Cerebellum (tissue), 4 donors: ENCODE measurements at places on chromosomes 1 and 21. TPM values are rescaled to one million over a fixed set of nuclear protein-coding genes. Genes with fewer than 3 reads are reported as not detected.

GRCh38 chr1:40264354-40264781 is 6.3 kb downstream of the ZMPSTE24 start:
- no peak for DNase-seq

DNA sequence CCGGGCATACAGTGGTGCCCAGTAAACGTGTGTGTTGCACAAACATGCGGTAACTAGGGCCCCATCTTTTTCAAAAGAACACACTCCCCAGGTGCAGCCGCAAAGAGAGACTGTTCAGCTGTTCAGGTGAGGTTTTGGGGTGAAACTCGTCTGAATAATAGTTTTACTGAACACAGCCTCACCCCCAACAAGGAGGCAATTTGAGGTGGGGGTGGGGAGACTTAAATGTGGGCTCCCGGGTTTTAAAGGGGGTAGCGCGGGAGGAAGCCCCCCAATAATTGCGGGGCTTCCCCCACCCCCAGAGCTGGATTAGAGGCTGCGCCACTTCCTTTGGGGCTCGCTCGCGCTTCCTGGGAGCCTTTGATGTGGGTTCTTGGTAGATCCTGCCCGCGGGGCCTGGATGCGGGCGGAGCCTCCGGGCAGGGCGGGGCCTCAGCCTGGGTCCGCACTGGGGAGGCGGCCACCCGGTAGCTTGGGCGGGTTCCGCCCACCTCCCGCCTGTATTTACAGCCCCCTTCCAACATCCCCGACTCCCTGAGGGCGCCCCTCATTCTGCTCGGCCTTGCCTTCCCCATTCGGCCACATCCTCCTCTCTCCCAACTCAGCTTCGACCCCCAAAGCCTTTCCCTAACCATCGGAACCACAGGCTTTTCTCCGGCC is 6.4 kb upstream of the EPHA2 start:
- no peak for DNase-seq

Gene HRNR
- total RNA-seq, result not detected

- peak; percentile 32 for DNase-seq
Observed at GRCh38 chr1:47388891-47389238, 27.2 kb upstream of the FOXE3 start.

Gene NUF2
- 14.3 TPM for total RNA-seq

Gene AJAP1
- total RNA-seq, result 12.3 TPM

- peak; percentile 42 for DNase-seq
Observed at GRCh38 chr1:119611701-119612113, 36.4 kb downstream of the ZNF697 start.

- no peak for DNase-seq
Observed at GRCh38 chr1:66300280-66300971, 233.5 kb upstream of the SGIP1 start.

DNA sequence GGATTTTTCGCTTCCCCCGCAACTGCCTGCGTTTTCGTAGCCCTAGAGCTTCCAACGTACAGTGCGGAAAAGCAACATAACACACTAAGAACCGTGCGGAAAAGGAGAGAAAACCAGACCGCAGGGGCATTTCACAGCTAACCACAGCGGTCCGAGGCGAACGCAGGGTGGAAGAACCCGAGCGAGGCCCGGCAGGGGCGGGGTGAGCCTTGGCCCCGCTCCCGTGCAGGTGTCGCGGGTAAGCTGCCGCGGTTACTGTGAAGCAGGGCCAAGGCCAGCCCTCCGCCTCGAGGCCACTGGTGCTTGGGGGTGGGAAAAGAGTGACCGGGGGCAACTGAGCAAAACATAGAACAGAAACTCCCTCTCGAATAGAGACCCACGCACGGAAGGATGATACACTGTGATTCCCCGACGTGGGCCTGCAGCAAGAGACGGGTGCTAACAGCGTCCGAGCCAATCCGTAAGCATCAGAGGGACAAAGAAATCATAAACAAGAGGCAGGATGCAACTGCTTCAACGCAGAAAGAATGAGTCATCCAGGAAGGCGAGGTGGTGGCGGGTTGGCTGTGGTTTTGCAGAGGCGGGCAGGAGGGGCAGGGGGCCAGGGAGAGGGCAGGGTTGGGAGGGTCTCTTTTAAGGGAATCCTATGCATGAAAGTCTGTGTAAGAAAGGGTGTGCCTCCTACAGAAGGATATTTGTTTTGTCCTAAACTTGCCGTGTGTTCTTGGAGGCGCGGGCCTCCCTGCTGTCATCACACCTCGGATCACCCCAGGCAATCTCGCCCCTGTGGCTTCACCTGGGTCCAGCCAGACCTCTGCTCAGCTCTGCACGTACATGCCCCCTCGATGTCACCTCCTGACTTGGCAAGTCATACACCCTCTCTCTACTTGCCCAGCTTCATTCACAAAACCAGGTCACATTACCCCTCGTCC is 7.3 kb downstream of the GNG4 start:
- no peak for DNase-seq

GRCh38 chr1:25561421-25562100 is 18.2 kb downstream of the LDLRAP1 start:
- DNase-seq, result no peak

Gene LCE1C
- not detected for total RNA-seq

DNA sequence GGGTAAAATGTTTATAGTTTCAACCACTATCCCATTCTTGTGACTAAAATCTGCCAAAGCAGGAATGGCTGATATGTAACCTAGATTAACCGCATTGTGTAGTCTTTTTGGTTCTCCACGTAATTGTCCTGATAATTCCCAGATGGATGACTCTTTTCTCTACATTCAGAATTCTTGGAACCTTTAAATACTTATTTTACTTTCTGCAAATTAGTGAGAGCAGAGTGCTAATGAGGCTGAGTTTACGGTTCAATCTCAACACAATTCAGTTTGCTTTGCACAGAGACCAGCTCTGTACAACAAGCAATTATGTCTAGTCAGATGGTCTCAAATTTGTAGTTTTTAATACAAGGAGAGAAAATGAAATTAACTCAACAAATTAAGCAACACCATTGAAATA is 9.1 kb downstream of the CRB1 start:
- no peak for DNase-seq

Gene TAS1R1
- not detected for total RNA-seq

DNA sequence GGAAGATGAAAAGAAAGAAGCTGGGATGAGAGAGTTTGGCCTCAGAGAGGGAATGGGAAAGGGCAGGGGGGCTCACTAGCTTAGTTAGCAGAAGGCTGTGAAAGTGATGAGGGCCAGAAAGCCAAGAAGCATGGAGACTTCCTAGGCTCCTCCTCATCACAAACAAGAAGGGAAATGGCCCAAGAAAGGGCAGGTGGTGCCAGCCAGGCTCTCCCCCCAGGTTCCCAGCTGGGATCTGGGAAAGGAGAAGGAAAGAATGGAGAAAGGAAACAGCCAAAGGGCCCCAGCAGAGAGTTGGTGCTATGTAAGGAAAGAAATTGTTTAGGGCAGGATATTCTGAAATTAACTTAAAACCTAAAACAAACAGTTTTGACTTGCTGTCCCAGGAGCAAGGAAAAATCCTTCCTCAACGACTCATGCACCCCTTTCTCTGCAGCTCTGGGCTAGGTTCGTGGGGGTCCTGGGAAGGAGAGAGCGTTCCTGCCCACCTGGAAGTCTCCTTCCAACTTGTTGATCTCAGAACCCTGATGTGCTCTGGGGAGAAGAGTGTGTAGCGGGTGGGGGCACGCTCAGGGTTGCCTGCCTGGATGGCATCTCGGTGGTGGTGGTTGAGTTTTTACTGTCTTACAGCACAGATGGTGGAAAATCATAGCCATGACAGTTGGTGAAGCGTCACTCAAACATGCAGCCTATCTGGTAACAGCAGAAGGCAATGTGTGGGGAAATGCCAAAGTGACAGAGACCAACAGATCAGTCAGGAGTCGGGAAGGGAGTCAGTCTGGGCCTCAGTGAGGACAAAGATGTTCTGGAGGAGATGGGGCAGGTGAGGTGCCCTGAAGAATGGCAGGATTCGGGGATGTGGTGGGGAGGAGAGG is 147.3 kb downstream of the CLIC6 start:
- DNase-seq, result no peak

DNA sequence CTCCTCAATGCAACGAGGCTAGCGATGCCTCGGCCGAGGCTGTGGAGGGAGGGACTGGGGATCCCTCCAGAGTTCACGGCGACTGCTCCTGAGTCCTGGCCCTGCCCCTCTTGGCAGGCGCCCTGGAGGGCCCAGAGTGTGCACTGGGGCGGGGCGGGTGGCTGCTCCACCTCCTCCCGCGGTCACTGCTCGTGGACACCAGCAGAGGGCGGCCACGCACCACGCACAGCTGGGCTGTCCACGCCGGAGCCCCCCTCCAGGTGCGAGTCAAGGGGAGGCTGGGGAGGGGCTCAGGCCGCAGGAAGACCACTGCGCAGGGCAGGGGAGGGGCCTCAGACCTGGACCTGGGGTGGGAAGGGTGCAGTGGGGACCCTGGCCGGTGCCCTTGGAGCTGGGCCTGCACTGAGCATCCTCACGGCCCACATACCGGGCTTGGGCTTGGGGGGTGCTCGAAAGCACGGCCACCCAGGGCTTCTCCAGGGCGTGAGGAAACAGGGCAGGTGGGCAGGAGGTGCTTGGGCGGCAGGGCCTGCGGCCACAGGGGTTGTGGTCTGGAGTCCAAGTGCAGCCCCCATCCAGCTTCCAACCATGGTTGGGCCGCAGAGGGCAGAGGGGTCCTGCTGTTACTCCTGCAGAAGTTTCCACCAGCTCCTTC is 20.6 kb upstream of the TTC34 start:
- peak; percentile 19 for DNase-seq

Gene NBPF6
- 0.18 TPM for total RNA-seq

DNA sequence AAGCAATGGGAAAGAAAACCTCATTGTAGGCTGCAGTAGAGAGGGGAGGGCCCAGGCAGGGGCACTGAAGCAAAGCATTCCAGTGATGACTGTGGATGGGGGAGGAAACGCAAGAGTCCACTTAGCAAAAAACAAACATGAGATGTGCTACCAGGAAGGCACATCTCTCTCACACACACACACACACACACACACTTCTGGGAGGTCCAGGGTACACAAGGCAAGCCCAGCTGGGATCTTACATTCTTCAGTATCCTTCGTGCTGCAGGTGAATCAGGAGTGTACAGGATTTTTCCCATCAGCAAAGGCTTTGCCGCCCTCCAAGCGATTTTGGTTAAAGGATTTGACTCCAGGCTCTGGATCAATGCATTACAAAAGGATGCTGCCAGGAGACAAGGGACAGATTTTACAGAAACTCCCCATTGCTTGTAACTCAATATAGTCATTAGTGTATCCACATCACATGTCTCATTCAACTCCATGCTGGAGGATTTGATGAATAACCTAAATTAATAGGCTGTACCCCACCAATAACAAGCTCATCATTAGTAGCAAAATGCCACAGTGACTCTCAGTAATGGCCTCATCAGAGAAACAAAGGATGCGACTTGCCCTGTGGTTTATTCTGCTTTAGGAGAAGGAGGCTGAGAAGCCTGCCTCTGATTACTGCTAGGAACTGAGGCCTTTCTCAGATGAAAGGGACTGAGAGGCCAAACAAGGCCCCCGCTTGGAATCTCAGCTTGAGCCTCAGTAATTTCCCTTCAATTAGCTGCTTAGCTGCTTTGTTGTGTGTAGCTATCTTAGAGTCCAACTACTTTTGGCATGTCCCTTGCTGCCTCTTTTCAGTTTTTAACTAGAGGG is 41.6 kb downstream of the ABCA4 start:
- DNase-seq, result no peak

DNA sequence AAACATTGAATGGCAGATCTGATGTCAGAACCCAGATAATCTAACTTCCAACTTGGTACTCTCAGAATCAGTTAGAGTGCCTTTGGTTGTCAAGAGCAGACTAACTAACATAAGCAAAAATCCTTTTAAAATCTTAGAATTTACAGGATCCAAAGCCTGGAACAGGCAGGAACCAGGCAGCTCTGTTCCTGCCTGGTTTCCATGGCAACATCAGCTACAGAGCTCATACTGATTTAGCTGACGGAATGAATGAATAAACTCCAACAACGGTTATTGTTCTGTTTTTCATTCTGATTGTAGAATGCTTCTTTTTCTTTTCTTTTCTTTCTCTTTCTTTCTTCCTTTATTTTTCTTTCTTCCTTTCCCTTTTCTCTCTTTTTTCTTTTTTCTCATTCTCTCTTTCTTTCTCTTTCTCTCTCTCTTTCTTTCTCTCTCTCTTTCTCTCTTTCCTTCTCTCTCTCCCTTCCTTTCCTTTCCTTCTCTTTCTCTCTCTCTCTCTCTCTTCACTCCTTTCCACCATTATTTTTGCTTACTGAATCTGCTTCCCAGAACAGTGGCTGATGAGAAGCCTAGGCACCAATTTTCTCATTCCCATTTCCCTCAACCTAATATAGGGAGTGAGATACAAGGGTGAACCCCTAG is 121.6 kb downstream of the RGS7 start:
- peak; percentile 69 for DNase-seq

DNA sequence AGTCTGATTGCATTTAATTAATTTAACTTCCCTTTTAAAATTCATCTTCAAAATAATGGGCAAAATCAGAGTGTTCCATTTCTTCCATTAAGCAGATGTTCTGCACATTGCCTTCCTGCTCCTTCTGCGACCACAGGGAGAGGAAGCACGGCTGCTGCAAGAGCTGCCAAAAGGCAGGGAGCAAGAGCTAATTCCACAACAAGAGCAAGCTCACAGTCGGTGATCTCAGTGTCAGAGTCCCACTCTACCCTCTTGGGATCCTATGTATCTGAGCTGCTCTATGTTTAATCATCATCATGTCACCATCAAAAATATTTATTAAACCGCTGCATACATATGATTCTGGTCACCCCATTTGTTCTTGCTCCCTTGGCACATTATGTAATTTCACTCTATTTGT is 255.3 kb upstream of the CAMK1G start:
- no peak for DNase-seq

DNA sequence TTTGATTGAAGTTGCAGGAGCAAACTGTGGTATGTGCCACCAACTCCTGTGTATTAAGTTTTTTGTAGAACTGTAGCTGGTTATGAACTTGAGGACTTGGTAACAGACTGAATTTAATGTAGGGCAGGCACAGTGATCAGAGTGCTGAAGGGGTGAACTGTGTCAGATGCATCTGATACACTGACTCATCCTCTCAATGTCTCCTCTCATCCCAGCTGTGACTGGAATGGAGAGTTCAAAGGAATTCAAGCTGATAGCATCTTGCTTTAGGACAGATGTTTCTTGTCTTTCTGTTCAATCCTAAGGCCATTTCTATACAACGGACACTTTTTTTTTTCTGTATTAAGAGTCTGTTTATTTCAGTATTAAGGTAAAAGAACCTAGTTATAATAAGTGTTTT is 25.0 kb upstream of the GBP1 start:
- DNase-seq, result no peak

- DNase-seq, result no peak
Observed at GRCh38 chr21:28884481-28884880, 108.2 kb downstream of the LTN1 start.
